ENCODE measurements at places on chromosomes 6 and 20. TPM values are rescaled to one million over a fixed set of nuclear protein-coding genes. Genes with fewer than 3 reads are reported as not detected.

The SLC35D3 gene
- not detected for total RNA-seq

The MRAP2 gene
- total RNA-seq, result 6.2 TPM

The SPATS1 gene
- total RNA-seq, result 0.62 TPM

The CTAGE9 gene
- total RNA-seq, result not detected

The C20orf202 gene
- 0.16 TPM for total RNA-seq

The TPBG gene
- total RNA-seq, result 2.2 TPM

The MTFR2 gene
- 0.94 TPM for total RNA-seq

The SLC4A11 gene
- not detected for total RNA-seq

DNA sequence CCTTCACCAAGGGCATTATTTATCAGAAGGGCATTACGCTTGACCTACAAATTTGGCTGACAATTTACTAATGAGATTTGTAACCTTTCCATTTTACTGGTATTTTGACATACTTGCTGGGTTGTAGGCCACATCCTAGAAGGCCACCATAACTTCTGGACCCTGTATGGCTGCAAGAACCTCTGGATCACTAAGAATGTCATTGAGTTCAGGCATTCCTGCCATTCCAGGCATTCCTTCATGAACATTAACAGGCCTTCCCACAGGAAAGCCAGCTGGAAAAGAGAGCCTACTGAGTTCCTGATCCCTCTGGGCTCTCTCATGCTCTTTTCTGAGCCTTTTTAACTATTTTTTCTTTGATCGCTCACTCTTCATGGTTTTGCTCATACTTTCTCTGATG is 28.4 kb upstream of the SLC35A1 start:
- DNase-seq, result no peak

- DNase-seq, result no peak
Measured at GRCh38 chr6:72922401-72922800, 300.5 kb downstream of the KCNQ5 start.

DNA sequence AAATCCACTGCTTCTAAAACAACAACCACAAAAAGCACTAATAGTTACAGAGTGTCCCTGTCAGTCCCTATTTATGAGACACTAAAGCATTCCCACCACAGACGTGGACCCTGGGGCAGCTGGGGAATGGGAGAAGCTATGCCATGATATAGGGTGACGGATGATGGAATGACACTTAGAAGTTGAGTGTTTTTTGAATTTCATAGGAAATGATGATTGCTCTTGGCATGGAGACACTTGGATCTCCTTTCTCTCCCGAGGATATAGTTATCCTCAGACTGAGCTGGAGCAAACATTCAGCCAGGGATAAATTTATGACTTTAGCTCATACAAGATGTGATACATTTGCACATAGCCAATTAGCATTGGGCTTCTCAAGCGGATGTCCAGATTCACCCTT is 151.2 kb downstream of the EDN3 start:
- no peak for DNase-seq

- DNase-seq, result peak; percentile 36
Measured at GRCh38 chr6:44096612-44097011, 30.6 kb downstream of the MRPL14 start.

GRCh38 chr6:98529364-98529763 is 305.0 kb upstream of the POU3F2 start:
- DNase-seq, result peak; percentile 36

- DNase-seq, result no peak
Measured at GRCh38 chr6:139939189-139939979, 564.9 kb upstream of the CITED2 start.

GRCh38 chr6:38445925-38446324 is 193.8 kb downstream of the BTBD9 start:
- DNase-seq, result no peak

DNA sequence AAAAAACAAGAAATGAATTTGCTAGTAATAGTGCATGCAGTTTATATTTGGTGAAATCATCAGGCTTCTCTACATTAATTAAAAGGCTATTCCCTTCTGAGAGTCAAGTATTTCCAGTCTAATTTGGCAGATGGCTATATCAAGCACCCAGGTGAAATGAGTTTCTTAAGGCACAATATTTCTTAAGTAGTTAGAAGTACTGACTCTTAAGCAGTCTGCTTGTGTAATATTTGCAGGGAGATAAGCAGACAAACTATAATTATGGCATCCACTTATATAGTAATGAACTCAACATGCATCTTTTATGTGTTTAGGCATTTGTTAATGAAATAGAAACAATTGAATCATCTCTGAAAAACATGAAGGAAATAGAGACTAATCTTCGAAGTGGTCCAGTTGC is 189.2 kb downstream of the UTRN start:
- no peak for DNase-seq

DNA sequence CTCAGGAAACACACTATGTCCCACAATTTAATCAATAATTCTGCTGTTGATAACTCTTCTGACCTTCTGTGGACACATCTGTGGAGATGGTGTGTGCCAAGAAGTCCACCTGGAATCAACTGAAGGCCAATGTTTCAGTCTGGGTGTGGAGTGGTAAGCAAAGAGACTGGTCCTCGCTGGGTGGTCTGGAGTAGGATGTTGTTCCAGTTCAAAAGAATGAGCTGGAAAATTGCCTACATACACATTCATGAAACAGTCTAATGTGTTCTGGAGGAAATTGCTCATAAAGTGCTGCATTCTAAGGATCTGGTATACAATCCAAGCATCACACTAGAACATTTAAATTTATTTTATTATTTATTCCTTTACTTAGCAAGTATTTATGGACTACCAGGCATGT is 33.9 kb upstream of the TBX18 start:
- no peak for DNase-seq

DNA sequence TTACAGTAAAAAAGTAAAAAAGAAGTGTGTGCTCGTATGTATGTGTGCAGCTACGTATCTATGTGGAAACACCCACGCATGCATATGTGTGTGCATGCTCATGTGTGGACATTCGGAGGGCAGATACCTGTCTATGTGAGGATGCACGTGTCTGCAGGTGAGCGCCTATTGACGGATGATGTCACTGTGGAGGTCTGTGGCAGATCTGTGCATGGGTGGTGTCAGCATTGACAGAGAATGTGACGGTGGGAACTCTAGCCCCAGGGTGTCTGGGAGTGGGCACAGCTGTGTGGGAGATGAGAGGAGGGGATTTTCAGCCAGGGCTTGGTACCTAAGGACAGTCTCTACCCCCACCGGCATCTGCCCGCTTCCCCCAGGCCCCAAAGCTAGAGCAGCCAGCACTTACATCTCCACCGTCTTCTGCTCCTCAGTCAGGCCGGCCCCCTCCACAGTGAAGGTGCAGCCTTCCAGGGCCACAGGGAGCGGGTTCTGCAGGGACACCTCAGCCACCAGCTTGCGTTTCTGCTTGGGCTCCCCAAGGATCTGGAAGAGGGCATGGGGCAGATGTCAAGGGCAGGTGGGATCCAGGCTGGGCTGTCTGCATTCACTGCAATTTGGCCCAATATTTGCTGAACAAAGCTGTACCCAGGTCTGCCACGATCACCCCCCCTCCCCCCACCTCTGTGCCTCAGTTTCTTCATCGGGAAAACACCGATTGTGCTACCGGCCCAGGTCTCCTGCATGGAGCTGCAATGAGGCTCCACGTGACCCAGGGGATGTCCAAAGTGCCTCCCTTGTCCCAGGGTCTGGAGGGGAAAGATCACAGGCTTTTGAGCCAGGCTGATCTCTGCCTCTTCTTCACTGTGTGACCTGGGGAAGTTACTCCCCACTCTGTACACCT is 34.1 kb downstream of the TGM2 start:
- DNase-seq, result no peak

DNA sequence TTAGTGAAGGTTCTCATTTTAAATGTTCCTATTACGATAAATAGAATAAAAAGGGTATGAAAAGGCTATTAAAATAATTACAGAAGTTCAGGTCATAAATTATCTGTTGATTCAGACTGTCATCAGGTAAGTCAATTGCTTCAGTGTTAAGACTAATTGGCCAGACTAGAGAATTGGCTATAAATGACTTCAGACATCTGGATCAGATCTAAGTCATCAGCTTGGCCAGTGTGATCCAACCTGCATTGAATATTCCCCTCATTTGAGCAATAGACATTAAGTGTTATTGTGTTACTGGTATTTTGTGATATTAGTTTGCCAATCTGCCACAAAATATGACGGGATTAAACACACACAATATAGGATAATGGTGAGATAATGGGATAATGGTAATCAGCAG is 377.6 kb upstream of the CITED2 start:
- DNase-seq, result no peak

- no peak for DNase-seq
Measured at GRCh38 chr6:30931969-30932645, at the start of gene SFTA2. TSS of gene SFTA2 (minus strand) at chr6:30932170. CDS start at chr6:30932096, 74 bp downstream.

- DNase-seq, result no peak
Measured at GRCh38 chr20:16201191-16201590, 372.1 kb downstream of the KIF16B start.

- DNase-seq, result no peak
Measured at GRCh38 chr6:74690365-74690764, 515.5 kb downstream of the COL12A1 start.

GRCh38 chr20:49297605-49298530 is 20.0 kb upstream of the ZNFX1 start:
- DNase-seq, result no peak

DNA sequence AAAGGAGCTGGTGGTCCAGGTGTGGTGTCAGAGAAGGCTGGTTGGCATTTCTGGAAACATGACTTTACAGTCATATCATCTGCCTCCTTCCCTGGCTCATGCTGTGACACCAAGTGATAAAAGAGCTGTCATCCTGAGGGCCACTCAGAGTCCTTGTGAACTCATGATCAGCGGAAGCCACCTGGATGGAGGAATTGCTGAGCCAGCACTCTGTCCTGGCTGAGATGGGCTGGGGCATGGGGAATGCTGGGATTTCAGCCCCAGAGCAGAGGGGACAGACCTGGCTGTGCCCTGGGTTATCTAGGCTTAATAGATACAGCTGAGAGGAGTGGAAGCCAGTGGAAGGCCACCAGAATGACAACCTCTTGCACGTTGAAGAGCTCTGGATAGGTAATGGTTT is 214.3 kb downstream of the DHX35 start:
- no peak for DNase-seq

- DNase-seq, result no peak
Measured at GRCh38 chr6:118683881-118684872, 32.8 kb upstream of the CEP85L start.

DNA sequence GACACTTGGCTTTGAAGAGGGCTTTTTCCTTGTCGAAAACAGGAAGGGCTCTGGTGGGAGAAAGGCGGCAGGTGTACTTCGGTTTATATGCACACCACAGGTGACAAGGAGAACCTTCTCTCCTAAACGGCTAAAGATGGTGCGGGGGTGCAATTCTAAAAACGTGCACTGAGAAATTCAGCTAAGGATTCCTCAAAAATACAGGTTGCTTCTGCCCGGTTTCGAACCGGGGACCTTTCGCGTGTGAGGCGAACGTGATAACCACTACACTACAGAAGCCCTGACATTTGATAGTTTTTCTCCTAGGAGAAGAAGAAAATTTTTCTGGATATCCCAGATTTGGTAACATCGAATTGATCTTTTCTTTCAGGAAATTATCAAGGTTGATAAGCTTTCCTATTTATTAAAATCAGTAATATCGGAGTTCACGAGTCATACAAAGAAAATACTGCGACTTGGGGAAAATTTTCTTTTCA is 32.0 kb downstream of the POM121L2 start:
- DNase-seq, result no peak

- no peak for DNase-seq
Measured at GRCh38 chr20:41014561-41015088, 14.0 kb upstream of the TOP1 start.

DNA sequence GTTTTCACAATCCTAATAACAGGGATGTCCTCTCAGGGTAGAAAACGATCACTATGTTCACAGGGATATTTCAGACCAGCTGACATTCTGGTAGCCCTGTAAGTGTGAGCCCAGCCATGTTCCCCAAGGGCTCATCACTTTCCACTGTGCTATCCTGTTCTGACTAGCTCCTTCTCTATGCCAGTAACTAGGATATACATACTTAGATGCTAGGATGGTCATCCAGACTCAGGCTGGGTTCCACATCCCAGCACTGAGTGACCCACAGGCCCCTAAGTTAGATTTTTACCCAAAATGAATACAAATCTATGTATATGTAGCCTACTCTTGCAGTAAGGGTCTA is 83.0 kb downstream of the CD164 start:
- no peak for DNase-seq

- peak; percentile 10 for DNase-seq
Measured at GRCh38 chr6:167219967-167220512, 62.3 kb upstream of the GPR31 start.

DNA sequence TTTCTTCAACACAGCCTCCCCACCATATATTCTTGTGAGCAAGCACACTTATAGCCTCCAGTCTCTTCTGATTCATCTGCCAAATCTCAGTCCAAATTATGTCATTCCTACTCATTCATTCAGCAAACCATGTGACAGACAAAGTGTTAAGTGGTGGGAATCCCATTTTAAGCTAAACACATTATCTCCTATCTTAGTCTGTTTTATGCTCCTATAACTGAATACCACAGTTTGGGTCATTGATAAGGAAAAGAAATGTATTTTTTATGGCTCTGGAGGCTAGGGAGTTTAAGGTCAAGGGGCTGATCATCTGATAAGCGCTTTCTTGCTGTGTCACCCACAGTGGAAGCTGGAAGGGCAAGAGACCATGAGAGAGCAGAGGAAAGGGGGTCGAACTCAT is 23.9 kb upstream of the SMIM13 start:
- no peak for DNase-seq
